Right ventricle myocardium inferior (tissue), 1 donor: ENCODE measurements at places on chromosomes 3 and 15. TPM values are rescaled to one million over a fixed set of nuclear protein-coding genes. Genes with fewer than 3 reads are reported as not detected.

The CCDC9B gene
- 162 TPM for total RNA-seq

The THSD4 gene
- total RNA-seq, result 73.1 TPM

The GPR160 gene
- total RNA-seq, result 1.2 TPM

The KCNH8 gene
- total RNA-seq, result 0.14 TPM

The OXSM gene
- total RNA-seq, result 14.8 TPM

The KIF7 gene
- total RNA-seq, result 2.2 TPM

The OPA1 gene
- total RNA-seq, result 111 TPM

The PLD1 gene
- total RNA-seq, result 78.0 TPM

The PLXND1 gene
- total RNA-seq, result 66.3 TPM

The HHLA2 gene
- total RNA-seq, result not detected

The GPR15 gene
- total RNA-seq, result not detected

The ZNF860 gene
- 0.27 TPM for total RNA-seq

The BMF gene
- total RNA-seq, result 3.2 TPM

The CSPG4 gene
- total RNA-seq, result 7.8 TPM

The CHRNA3 gene
- total RNA-seq, result 0.08 TPM

DNA sequence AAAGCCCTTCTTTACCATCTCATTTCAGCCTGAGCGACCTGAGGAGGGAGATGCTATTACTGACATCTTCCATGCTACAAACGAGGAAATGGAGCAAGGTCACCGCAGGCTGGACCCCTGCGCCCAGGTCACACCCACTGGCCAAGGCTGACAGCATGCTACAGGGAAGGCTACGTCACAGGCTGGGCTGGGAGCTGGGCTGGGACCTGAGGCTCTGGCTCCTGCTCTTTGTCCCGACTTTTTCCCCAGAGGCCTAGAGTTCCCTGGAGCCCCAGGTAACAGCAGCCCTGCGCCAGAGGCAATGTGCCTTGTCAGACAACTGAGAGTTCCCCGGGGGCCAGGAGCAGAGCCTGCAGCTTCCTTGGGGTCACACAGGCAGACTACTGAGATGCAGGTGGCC is 87.2 kb downstream of the IQSEC1 start:
- DNase-seq, result no peak

DNA sequence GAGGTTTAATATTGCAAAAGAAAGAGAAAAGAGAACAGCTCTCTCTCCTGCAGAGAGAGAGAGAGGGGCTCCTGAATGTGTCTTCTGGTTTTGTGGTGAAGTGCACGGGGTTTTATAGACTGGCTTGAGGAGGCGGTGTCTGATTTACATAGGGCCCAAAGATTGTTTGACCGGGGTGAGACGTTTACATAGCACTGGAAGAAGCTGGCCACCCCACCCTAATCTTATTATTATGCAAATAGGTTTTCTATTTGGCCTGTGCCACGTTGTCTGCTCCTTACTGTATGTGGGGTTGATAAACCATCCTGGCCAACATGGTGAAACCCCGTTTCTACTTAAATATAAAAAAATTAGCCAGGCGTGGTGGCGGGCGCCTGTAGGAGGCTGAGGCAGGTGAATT is 268.6 kb downstream of the SV2B start:
- DNase-seq, result no peak

DNA sequence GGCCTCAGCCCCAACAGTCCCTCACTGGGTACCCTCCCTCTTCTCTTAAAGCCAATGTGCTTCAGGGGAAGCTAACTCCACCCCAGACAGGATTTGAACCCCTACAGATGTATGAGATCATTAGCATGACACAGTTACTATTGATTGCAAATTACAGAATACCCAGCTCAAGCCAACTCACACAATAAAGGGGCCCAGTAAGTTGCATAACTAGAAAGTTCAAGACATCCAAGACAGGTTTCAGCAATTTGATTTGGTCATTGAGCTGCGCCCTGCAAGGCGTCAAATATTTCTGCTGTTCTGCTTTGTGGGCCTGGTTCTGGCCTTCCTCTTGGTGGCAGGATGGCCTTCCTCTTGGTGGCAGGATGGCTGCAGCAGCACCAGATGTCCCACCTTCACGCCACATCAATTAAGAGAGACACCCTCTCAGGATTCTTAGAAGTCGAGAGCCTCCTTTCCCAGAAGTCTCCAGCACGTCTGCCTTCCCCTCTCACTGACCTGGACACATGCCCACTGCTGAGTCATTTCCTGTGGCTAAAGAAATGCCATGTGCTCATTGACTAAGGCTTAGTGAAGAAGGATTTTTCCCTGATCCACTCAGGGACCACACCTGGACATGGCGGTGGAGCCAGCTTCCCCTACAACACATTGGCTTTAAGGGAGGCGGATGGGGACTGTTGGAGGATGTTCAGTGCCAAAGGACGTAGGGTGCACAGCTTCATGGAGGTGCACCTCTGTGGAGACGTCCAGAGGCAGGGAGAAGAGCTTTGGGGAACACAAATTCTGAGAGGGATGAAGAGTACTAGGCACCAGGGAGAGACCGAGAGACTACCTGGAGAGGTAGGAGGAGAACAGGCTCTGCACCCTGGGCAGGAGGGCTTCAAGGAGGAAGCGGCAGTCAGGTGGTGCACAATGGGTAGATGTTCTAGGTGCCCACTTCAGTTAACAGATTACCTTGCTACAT is 49.1 kb downstream of the DNASE1L3 start:
- DNase-seq, result peak; percentile 77

- no peak for DNase-seq
These were observed 74.3 kb upstream of the STAC start for GRCh38 chr3:36305929-36306520.

DNA sequence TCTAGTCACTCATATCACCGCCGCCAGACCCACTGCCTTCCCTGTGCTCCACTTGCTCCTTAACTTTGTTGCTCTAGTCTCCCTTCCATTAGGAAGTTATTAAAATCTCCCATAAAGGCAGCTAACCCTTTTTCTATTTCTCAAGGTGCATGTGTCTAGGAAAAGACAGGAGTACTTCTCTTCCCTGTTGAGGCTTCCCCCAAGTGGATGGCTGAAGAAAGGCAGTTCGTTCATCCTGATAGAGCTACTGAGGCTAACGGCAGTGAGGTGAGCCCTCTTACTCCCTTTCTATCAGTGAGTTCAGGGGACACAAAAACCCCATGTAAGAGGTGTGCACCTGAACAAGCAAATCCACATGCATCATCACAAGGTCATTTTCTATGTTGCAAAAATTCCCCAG is 397.8 kb downstream of the IGSF11 start:
- DNase-seq, result no peak

- DNase-seq, result no peak
These were observed 9.5 kb downstream of the TTBK2 start for GRCh38 chr15:42911058-42911592.

GRCh38 chr3:61928776-61929314 is 367.5 kb downstream of the PTPRG start:
- no peak for DNase-seq

GRCh38 chr15:31957581-31957980 is 72.7 kb upstream of the CHRNA7 start:
- no peak for DNase-seq

GRCh38 chr3:79253704-79254103 is 514.1 kb downstream of the ROBO1 start:
- DNase-seq, result no peak

GRCh38 chr15:31476236-31476810 is 149.7 kb downstream of the KLF13 start:
- DNase-seq, result no peak

GRCh38 chr3:100662113-100662823 is 47.0 kb upstream of the TFG start:
- DNase-seq, result no peak

GRCh38 chr15:65937054-65937453 is 67.8 kb downstream of the RAB11A start:
- DNase-seq, result no peak

DNA sequence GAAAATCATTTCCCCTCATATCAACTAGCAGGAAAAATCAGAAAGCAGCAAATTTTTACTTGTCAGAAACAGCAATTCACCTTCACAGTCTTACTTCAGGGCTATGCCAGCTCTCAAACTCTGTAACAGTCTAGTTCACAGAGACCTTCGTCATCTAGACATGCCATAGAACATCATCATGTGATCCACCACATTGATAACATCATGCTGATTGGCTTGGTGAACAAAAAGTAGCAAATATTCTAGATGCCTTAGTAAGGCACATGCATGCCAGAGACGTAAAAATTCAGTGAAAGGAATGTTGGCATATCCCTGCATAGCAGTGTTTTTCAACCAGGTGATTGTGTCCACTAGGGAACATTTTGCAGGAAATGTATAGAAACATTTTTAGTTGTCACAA is 8.6 kb upstream of the SCAPER start:
- no peak for DNase-seq

DNA sequence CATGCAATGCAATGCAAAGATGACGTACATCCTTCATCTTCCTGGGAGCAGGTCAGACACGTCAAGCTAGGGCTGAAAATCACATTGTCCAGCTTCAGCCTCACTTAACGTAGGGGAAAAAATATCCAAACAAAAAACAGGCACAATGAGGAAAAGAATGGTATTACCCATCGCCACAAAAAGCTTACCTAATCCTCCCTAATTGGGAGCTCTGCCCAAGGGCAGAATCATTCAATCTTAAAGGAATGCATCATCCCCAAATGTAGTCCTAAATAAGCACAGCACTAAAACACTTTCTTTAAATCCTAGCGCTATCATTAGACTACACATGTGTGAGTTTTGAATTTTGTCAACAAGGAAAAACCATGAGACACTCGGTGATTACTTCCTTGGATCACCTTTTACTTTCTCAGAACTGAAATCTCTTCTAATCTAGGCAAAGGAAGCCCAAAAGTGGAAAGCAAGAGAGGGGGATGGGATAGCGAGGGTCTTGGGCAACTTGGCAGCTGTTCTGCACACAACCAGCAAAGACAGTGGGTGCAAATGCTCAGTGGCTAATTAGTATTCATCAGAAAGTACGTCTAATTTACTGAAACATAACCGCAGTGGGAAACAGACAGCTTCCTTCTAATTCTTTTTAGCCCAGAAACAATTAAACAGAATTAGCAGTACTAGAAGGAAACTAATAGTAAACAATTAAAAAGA is 87.4 kb downstream of the ADAMTS9 start:
- no peak for DNase-seq

- DNase-seq, result no peak
These were observed 19.1 kb upstream of the PLCH1 start for GRCh38 chr3:155763870-155764463.

DNA sequence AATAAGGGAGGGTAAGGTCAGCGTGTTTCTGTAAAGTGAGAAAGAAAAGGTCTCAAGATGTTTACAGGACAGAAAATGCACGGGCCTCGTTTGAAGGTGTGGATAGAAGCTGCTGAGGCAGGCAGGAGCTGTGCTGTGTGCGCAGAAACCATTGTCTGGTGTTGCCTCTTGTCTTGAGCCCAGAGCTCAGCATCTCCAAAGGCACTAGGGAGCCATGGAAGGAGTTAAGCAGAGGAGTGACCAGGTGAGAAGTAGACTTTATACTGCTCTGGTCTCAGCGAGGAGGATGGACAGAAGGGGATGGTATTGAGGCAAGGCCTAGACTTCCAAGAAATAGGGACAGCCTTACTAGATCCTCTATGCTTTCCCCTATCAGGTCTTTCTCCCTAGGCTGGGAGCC is 13.0 kb downstream of the CAND2 start:
- no peak for DNase-seq

GRCh38 chr15:101193806-101194545 is 57.9 kb downstream of the CHSY1 start:
- DNase-seq, result no peak

- peak; percentile 94 for DNase-seq
These were observed at the start of the genes DHFR2 and NSUN3 for GRCh38 chr3:94062513-94063404. DHFR2 (minus strand) TSS chr3:94062916; CDS start chr3:94061511, 1,405 bp downstream. NSUN3 (plus strand) TSS chr3:94063061; CDS start chr3:94063127, 66 bp downstream.

DNA sequence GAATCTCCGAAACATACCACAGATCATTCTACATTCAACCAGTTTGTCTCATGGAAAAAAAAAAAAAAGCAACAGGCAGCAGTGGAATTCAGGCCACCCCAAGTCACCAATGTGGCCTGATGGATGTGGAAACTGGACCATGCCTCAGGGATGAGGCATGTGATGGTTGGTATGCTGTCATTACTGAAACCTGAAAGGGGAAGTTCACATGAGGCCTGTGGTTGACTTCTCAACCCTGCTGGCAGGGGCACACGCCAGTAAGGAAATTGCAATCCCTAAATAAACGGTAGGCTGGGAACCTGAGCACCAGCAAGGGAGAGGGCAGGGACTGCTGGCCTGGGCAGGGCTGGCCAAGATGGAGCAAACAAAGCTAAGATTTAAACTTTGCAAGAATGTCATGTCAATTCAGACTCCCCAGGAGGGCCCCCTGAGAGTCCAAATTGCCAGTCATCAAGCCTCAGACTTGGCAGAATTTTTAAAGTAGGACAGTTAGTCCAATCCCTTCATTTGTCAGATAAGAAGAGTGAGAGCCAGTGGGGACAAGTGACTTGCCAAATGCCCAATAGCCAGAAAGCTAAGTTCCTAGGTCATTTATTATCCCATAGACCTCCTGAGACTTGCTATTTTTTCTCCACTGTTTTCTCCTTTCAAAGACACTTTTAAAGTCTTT is 310.4 kb downstream of the ERC2 start:
- peak; percentile 59 for DNase-seq

- DNase-seq, result no peak
These were observed 439.8 kb downstream of the RBMS3 start for GRCh38 chr3:29720665-29721064.

DNA sequence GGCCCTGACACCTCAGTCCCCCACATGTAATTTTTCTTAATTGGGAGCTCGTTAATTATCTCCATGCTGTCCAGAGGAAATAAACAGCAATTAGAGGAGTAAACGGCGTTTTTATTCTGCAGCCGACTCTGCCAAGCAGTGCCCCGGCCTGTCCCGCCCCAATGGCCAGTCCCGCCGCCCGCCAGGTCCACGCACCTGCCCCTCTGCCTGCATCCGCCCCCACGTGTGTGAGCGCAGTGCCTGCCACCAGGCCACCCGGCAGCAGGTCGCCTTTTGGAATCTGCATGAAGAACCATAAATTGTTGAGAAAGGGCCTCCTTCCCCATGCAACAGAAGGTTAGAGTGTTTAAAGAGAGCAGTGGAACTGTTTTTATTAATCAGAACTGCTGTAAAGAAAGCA is 87.5 kb upstream of the LINGO1 start:
- DNase-seq, result peak; percentile 31

DNA sequence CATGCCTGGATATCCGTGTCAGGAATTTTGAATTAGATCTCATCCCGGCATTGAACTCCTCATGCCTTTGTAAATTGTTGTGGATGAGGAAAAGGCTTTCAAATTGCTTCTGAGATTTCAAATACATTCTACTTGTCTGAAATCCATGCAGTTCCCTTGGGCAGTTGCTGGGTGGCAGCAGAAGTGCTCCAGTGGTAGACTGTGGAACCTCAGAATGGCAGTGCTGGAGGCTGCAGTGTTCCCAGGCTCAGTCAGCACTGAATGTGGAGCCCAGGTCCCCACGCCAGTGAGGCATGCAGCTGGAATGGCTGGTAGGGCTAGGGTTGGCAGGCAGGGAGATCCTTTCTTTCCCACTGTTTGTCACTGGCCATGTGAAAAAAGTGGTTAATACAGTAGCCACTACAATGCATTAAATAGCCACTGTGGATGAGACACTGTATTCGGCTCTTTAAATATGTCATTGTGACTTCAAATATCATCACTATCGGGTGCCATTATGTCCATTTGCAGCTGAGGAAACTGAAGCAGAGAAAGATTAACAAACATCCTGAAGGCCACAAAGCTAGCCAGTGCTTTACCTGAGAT is 98.6 kb downstream of the TPRG1 start:
- peak; percentile 57 for DNase-seq
